HCT116 (cell line): ENCODE measurements at places on chromosomes 7 and 10. TPM values are rescaled to one million over a fixed set of nuclear protein-coding genes. Genes with fewer than 3 reads are reported as not detected.

Gene MEST
- total RNA-seq: 49.5 TPM

Gene SFTPA1
- total RNA-seq: 6.5 TPM

Gene PLEKHS1
- not detected for total RNA-seq

Gene SEMA3A
- 14.2 TPM for total RNA-seq

Gene JAKMIP3
- total RNA-seq: 0.17 TPM

Gene NKX2-3
- total RNA-seq: not detected

Gene LIPM
- not detected for total RNA-seq

Gene SLC26A4
- total RNA-seq: 0.66 TPM

DNA sequence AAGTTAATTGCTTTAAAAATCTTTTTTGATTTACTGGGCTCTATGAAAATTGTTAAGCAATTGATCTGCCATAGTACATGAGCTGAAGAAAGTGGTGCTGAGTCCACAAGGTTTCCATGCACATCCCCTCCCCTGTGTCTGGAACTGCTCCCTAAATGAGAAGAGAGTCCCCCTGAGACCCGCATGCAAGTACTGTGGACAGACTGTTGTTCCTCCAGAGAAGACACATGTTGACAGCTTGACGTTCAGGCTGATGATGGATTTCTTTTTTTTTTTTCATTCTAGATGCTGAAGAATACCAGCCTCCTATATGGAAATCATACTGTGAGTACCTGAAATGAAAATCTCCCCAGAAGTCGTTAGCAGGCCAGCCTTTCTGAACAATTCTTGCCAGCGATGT is 159.8 kb downstream of the CHN2 start:
- H3K27ac ChIP-seq: no peak overlapping the region
- no peaks in the 10 kb centered on the region for H3K4me1 ChIP-seq
- H3K36me3 ChIP-seq: no peaks in the 10 kb centered on the region
- no peak overlapping the region for H3K4me3 ChIP-seq
- no peaks in the 10 kb centered on the region for H3K27me3 ChIP-seq

GRCh38 chr10:52437205-52437646 is 123.1 kb downstream of the DKK1 start:
- H3K4me1 ChIP-seq: peaks cover 31% of the 10 kb centered on the region
- no peak for DNase-seq
- no peaks in the 10 kb centered on the region for H3K27me3 ChIP-seq
- no peaks in the 10 kb centered on the region for H3K36me3 ChIP-seq
- H3K27ac ChIP-seq: peak overlapping the region; percentile 67; the same call in 1 of the 2 replicates

- H3K4me1 ChIP-seq: no peaks in the 10 kb centered on the region
- no peak for DNase-seq
- no peak overlapping the region for H3K4me3 ChIP-seq
- no peak overlapping the region for H3K27ac ChIP-seq
Observed at GRCh38 chr10:13496931-13497330, 31.9 kb downstream of the BEND7 start.

DNA sequence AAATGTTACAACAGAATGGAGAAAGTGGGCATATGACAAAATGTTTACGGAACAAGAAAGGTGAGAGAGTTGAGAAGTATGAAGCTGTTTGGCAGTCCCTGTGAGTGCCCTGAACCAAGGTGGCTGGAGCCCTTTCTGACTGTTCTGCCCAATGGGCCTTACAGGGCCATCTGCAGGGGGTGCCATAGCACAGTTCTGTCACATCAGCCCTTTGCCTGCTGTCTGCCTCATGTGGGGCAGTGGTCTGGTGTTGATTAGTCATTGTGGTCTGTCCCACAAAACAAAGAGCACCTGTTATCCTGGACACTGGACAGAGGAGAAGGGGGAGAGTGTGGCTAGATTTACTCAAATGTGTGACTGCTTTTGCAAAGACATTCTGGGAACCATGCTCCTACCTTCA is 51.5 kb upstream of the OSBPL3 start:
- DNase-seq: no peak
- no peaks in the 10 kb centered on the region for H3K4me1 ChIP-seq
- no peak overlapping the region for H3K4me3 ChIP-seq
- H3K36me3 ChIP-seq: no peaks in the 10 kb centered on the region

GRCh38 chr10:73968098-73968521 is 29.8 kb upstream of the VCL start:
- no peaks in the 10 kb centered on the region for H3K36me3 ChIP-seq
- no peak overlapping the region for H3K4me3 ChIP-seq
- no peaks in the 10 kb centered on the region for H3K27me3 ChIP-seq
- peaks cover 63% of the 10 kb centered on the region for H3K4me1 ChIP-seq

DNA sequence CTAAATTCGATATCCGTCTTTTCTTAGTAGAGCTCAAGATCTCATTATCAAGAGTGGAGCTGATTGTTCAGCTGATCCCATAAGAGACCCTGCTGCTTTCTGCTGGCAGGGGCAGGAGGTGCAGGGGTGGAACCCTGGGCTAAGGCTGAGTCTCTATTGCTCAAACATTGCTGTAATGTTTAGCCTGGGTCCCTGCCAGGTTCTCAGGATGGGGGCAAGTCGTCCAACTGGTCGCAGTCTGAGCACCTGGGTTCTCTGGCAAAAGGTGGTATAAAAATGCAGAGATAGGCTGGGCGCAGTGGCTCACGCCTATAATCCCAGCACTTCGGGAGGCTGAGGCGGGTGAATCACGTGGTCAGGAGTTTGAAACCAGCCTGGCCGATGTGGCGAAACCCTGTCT is 62.0 kb upstream of the NRBF2 start:
- no peak overlapping the region for H3K4me3 ChIP-seq
- no peaks in the 10 kb centered on the region for H3K27me3 ChIP-seq

DNA sequence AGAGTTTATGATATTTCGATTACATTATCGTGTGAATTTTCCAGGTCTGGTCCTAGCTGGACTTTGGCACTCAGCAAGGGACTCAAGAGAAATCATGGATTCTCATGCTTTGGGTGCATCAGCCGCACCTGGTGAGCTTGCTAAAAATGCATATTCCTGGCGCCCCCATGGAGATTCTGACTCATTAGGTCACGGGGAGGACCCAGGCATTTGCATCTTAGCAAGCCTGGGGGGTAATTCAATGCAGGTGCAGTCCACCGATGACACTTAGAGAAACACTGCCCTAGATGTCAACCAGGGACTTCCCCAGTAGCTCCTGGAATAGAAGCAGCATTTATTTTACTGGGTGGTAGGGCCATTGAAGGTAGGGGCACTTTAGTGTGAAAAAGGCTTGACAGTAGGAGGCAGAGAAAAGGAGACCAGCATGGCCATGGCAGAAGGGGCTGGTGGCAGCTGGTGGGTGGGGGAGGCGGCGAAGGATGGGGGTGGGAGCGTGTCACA is 29.9 kb upstream of the PDCD4 start:
- no peaks in the 10 kb centered on the region for H3K27me3 ChIP-seq
- no peaks in the 10 kb centered on the region for H3K36me3 ChIP-seq
- H3K4me1 ChIP-seq: no peaks in the 10 kb centered on the region
- DNase-seq: no peak
- H3K27ac ChIP-seq: no peak overlapping the region

- no peaks in the 10 kb centered on the region for H3K36me3 ChIP-seq
- no peak overlapping the region for H3K4me3 ChIP-seq
Observed at GRCh38 chr7:1359681-1360485, 99.4 kb downstream of the MICALL2 start.

DNA sequence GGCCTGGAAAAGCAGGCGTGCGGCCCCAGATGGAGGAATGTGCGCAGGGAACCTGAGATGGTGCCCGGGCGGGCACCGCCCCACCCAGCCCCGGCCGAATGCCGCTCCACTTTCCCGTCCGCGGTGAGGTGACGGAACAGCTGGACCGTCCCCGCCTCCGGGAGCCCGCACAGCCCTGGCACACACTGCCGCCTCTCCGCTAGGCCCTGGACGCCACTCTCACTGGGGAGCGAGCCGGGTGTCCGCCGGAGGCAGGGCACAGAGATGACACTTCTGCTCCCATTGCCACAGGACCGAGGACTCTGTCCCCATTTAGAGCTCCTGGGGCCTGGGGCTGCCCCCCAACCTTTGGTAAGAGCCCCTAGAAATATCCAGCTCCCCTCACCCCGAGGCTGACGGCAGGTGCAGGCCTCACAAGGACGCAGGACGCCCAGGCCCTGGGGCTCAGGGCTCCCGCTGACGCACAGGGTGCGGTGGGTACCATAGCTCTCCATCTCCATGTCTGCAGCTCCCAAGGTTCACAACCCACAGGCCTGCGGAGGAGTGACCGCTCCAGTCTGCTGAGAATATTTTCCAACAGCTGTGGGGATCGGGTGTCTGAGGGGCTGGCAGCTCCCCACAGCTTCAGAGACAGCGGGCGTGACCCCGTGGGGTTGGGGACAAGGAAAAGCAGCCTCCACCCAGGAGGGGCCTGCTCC is 52.2 kb upstream of the PDGFA start:
- H3K27me3 ChIP-seq: no peaks in the 10 kb centered on the region
- H3K36me3 ChIP-seq: no peaks in the 10 kb centered on the region
- no peak overlapping the region for H3K27ac ChIP-seq

GRCh38 chr10:123019941-123020703 is 11.3 kb downstream of the ACADSB start:
- no peak overlapping the region for H3K27ac ChIP-seq
- no peak overlapping the region for H3K4me3 ChIP-seq
- H3K27me3 ChIP-seq: no peaks in the 10 kb centered on the region
- H3K36me3 ChIP-seq: no peaks in the 10 kb centered on the region

DNA sequence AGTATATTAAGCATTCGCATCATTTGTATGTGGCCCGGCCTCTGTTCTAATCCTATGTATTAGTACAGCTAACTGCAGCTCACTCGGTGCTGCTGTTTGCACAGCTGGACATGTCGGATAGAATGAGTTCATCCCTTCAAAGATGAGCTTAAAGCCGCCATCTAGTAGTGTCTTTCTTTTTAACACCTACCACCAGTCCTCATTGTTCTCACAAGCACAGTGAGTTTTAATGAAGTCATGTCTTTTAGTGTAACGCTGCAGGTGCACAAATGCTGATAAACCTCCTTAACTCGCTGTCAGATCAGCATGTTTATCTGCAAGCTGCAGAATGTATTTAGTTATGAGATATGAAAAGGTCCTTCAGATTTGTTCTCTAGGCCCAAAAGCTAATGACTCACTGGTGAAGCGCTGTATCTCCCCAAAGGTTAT is 247.5 kb downstream of the MTERF1 start:
- DNase-seq: no peak
- no peaks in the 10 kb centered on the region for H3K36me3 ChIP-seq
- no peaks in the 10 kb centered on the region for H3K27me3 ChIP-seq
- no peak overlapping the region for H3K4me3 ChIP-seq
- no peak overlapping the region for H3K27ac ChIP-seq

GRCh38 chr10:89540420-89540949 is 5.1 kb upstream of the SLC16A12 start:
- no peaks in the 10 kb centered on the region for H3K36me3 ChIP-seq
- no peaks in the 10 kb centered on the region for H3K4me1 ChIP-seq
- no peak overlapping the region for H3K27ac ChIP-seq

DNA sequence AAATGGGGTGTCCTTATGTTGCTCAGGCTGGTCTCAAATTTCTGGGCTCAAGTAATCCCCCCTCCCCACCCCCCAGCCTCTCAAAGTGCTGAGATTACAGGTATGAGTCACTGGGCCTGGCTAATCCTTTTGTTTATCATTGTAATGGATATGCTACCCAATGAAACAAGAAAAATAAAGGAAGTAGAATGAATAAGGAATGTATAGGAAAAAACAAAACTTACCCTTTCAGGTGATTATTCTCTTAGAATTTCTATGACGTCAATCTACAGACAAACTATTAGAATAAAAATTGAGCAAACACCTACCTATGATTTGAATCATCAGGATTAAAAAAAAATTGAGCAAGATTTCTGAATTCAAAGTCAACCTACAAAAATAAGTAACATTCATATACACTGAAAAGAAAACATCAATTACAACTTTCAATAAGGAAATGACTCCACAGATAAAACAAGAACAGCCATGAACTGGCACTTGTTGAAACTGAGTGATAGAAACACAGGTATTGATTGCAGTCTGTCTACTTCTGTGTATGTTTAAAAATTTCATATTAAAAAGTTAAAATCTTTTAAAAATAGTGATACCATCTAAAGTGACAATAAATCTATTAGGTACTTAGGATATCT is 12.2 kb downstream of the ADAM12 start:
- no peak for DNase-seq
- H3K27me3 ChIP-seq: peaks cover 28% of the 10 kb centered on the region
- H3K4me1 ChIP-seq: no peaks in the 10 kb centered on the region
- H3K4me3 ChIP-seq: no peak overlapping the region
- no peak overlapping the region for H3K27ac ChIP-seq
- no peaks in the 10 kb centered on the region for H3K36me3 ChIP-seq

- H3K27ac ChIP-seq: no peak overlapping the region; the same call in 1 of the 2 replicates
- H3K36me3 ChIP-seq: no peaks in the 10 kb centered on the region
- peaks cover 11% of the 10 kb centered on the region for H3K4me1 ChIP-seq
Observed at GRCh38 chr10:84424731-84425167, 96.4 kb downstream of the CCSER2 start.

DNA sequence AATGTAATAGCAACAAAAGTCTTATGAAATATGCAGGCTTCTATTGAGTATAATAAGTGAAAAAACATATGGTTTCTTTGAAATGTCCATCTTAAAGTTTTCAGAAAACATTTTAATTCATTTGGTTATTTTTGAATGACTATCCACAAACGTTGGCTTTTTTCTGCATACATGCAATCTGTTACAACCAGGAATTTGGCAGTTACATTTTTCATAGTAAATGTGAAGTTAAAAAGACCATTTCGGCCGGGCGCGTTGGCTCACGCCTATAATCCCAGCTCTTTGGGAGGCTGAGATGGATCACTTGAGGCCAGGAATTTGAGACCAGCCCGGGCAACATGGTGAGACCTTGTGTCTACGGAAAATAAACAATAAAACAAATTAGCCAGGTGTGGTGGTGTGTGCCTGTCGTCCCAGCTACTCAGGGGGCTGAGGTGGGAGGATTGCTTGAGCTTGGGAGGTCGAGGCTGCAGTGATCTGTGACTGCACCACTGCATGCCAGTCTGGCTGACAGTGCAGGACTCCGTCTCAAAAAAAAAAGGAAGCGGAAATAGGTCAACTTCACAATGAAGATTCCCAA is 73.9 kb upstream of the NMT2 start:
- peaks cover 1% of the 10 kb centered on the region; the same call in 1 of the 2 replicates for H3K4me1 ChIP-seq
- H3K36me3 ChIP-seq: no peaks in the 10 kb centered on the region
- no peak for DNase-seq
- H3K27ac ChIP-seq: no peak overlapping the region

DNA sequence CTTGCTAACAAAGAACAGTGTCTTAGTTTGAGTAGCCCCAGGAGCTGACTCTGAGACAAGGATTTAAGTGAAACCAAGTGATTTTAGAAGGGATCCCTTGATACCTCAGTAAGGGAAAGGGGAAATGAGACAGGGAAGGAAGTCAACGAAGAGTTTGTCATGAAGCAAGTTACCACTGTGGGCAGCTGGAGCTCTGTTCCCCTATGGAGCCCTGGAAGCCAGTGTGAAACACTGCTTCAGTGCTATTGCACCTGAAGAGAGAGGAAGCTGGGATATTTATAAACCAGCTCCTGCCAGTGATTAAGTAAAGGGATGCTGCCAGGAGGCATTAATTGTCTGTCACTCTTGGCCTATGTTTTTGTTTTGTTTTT is 58.9 kb upstream of the WAPL start:
- H3K27ac ChIP-seq: no peak overlapping the region
- no peaks in the 10 kb centered on the region for H3K36me3 ChIP-seq
- H3K27me3 ChIP-seq: no peaks in the 10 kb centered on the region
- H3K4me3 ChIP-seq: no peak overlapping the region
